ENCODE measurements at places on chromosomes 12 and 14.

DNA sequence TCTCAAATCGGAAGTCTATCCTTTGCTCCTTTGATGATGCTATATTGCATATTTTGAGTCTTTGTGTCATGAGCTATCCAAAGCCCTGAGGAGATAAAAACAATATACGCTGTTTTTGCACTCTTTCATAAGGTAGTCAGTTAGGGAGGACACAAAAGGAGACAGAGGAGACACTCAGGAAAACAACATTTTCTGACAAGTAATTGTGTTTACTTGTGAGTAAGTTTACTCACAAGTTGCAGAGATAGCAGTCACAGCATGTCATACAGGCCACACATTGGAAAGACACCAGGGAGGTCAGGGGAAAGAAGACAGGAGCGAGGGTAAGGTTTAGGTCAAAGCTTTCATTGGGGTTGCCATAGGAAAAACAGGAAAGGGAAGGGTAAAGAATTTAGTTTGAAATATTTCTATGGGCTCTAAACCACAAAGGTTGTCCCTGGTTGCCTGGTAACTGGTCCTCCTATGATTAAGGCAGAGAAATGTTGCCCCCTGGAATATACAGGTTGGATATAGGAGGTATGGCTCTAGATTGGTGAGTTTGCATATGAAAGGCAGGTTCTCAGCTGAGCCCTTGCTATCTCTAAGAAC is 7.4 kb upstream of the GABARAPL1 start:
- no peak for DNase-seq

DNA sequence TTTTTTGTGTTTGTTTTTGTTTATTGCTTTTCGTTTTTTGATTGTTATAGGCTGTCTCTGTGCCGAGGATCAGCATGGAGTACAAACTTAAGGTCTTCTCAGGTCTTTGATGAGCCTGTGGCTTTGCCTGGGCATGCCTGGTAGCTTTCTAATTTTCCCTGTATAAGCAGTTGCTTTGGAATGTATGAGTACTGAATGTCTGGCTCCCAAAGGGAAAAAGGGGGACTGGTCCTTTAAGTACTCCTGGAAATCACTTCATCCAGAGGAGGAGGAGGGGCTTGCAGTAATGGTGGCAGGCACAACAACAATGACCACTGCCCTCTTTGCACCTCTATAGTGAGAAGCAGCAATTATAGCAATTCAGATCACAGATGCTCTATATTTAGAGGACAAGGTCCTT is 67.6 kb upstream of the TTC7B start:
- no peak for DNase-seq

DNA sequence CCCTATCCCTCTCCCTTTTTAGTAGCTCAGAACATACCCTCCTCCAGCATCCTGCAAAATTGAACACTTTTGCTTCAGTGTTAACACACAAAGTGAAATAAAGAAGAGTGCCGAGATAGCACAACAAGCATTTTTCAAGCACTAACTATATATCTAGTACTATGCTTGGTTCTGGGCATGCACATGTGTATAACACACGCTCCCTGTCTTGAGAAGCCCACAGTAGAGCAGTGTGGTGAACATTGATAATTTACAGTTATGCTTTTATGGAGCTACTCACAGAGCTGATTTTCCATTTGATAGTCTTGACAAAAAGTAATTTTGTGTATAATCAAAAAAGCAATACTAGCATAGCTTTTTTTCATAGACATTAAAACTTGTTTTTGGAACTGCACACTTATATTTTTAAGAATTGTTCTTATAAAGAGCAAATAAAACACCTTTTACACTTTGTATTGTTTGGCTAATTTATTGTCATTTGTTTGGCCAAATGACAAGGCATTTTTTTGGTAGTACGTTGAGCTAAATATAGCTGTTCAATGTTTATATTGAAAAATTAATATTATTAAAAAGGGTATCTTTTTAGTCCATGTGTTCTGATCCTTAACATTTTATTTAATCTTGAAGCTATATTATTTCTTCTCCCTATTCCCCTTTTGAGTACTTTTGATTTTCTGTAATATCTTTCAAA is 39.7 kb downstream of the LEMD3 start:
- DNase-seq = peak; percentile 61

DNA sequence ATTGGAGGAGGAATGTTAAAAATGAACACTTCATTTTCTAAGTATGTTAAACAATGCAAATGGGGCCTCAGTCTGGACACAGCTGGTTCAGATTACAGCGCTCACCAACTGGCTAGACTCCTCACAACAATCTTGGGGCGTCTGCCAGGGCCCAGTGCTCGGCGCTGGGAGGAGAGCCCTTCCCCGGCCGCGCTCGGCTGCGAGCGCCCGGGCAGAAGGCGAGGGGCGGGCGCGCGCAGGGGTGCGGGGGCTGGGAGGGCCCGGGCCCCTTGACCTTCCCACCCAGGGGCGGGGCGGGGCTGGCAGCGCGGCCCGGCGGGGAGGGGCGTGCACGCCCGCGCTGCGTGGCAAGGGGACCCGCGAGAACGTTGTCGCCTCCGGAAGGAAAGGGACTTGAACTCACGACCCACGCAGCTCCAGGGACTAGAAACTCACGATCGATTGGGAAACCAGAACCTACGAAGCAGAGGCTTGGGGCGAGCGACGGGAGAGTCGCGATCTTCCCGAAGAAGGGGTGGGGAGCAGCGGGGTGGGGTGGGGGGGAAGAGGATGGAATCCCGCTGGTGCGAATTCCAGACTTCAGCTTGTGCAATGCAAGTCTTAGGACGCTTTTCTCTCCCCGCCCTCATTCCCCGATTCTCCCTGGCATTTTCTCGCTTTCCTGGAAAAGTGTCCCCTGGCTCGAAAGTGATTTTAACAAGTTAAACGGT is at the start of gene FBLN5:
Gene FBLN5, minus strand, starts transcription at position 220 of the 710 bp plus-strand sequence. CDS start 465 bp downstream, outside the sequence.
- peak; percentile 38 for DNase-seq

- DNase-seq = no peak
Observed at GRCh38 chr14:105076805-105077648, 11.8 kb upstream of the GPR132 start.

DNA sequence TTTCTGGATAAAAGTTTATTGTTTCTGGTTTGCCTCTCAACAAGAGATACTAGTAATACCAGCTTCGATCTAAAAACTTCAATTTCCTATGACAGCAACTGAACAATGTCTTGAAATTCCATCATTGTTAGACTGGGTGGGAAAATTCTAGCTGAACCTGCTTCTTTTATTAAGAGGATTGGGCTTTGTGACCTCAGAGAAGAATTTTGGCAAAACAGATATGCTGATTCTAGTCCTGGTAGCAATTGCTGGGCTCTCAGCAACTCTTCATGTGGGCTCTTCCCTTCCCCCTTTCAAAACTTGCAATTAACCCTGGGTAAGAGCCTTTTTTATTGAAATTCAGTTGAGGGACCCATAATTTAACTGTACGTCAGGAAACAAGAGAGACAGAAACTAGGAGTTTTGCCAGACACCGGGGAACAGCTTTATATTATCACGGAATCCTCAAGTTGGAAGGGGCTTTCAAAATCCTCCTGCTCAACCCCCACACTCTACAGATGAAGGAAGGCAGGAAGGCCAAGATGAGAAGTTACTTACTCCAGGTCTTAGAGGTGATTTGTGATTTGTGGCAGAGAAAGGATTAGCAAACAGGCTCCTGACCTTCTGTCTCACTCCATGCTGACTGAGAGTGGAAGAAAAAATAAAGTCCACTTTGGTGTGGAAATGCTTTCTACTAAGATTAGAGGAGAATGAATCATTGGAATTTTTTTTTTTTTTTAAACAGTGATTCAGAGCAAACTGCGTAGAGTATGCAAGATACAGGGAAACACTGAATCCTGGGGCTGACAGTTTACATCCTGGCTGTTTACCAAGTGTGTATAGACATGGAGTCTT is 239.0 kb upstream of the ATP2B1 start:
- peak; percentile 87 for DNase-seq

- no peak for DNase-seq
Observed at GRCh38 chr12:114656906-114657596, 26.9 kb downstream of the TBX3 start.

GRCh38 chr12:96496944-96497343 is 7.6 kb downstream of the CFAP54 start:
- no peak for DNase-seq

- no peak for DNase-seq
Observed at GRCh38 chr12:3700861-3701260, 52.0 kb downstream of the CRACR2A start.

DNA sequence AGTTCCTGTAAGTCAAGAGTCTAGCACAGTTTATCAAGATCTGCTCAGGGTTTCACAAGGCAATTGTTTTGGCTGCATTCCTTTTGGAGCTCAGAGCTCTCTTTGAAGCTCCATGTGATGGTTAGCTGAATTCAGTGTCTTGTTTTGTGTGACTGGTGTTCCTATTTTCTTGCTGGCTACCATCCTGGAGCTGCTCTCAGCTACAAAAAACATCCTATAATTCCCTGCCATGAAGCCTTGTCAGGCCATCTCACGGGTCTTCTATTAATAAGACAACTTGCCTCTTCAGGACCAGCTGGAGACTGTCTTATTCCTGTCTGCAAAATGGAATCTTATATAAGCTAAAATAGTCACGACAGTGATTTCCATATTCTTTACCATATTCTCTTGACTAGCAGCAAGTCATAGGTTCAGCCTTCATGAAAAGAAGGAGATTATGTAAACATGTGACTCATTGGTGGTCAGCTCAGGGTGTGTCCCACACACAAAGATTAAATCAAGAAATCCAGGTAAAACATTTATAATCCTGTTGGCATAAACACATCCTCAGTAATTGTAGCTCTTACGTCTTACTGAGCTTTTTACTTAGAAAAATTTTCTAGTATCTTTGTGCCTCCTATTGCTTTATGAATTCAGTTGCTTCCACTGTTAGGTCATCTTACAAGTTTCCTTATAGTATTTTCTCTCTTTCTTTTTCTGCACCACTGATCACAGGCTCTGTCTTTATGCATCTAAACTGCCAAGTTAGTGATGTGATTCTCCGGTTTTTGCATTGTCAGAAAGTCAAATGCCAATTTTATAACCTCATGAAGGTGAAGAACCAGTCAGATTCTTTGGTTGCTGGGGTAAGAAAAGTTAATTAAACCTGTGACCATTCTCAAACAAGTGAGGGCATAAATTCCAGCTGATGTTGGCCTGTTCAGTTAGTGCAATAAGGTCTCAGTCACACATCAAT is 378.5 kb upstream of the MGAT4C start:
- DNase-seq = no peak

DNA sequence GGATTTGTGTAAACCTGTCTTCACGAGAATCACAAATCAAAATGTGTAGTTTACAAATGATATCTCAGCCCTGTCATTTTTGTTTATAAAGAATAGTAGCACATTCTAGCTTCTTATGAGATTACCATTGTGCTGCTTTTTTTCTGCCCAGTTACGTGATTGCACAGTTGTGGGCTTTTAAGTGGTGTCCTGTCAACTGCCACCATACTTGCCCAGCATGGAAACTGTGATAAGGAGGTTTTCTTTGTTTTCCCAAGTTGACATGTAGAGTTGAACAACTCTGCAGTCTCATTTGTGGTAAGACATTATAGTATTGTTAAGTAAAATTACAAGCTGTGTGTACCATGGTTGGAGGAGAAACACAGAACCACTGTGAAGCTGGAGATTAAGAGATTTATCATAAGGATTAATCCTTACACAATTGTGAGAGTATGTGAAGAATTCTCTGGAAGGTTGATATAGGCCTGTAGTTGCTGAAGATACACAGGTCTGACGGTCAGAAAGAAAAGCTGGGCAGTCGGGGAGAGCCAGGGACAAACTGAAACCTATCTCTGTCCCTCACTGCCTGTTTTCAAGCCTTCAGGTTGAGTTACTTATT is 12.2 kb downstream of the CHURC1 start:
- DNase-seq = peak; percentile 42
